ENCODE measurements at places on chromosomes 3 and 15.
A peak's percentile ranks its signal among the peaks of the same experiment; 100 is the strongest.

DNA sequence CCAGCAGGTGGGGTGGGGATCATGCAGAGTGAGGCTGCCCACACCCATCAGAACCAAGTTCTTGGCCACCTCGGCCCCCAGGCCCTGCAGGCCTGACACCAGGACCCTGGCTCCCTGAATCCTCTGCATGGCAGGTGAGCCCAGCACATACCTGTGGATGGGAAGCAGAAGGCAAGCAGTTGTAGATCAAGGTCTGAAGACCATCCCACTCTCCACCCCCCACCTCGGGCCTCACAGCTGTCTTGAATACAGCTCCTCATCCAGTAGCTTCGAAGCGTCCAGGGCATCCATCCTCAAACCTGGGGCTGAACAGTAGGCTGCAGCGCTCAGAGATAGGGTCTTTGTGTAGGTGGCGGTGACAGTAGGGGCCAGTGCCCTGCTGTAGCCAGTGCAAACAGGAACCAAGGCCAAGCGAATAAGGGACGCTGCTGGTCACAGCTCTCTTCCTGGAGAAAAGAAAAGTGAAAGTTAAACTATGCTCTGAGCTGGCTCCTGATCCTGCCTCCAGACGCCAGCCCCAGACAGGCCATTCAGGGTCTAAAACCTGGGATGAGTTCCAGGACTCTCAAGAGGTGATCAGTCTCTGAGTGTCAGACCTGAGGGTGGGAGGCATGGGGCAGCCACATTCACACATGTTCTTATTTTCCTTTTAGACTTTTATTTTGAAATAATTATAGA lies at the start of gene UBA7:
Gene UBA7 (minus strand): TSS at position 457 of the 678 bp plus-strand sequence. CDS start 166 bp downstream, at position 291.
- no peak for DNase-seq

- no peak for DNase-seq
These were observed 15.1 kb downstream of the TLNRD1 start for GRCh38 chr15:81015621-81016488.

DNA sequence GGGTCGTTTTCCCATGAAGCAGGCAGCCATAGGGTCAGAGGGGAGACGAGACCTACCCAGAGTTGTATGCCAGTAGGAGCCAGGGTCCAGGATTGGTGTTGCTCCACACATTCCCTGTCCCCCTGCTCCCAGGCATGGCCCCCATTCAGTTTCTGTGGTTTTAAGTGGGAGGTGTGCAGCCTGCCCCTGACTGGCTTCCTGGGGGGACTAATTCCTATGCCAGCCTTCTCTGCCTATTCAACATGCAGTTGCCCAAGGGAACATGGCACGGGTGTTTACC lies 126.3 kb downstream of the EEFSEC start:
- DNase-seq = no peak

DNA sequence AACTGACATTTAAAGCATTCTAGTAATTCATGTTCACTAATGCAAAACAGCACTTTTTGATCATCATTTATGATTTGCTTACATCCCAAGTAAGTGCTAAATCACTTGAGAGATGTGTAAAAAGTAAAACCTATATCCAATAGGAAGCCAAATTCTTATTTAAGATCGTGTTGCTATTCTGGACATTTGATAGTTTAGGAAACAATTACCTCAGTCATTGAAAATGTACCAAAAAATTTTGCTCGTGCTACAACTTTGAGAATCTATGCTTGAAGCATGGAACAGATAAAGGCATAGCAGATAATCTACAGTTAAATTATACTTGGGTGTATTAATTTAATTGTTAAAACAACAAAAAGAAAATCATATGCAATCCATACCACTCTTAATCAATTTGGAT lies 571.6 kb upstream of the NR2F2 start:
- no peak for DNase-seq

GRCh38 chr3:7953449-7954014 lies 548.1 kb upstream of the LMCD1 start:
- no peak for DNase-seq

DNA sequence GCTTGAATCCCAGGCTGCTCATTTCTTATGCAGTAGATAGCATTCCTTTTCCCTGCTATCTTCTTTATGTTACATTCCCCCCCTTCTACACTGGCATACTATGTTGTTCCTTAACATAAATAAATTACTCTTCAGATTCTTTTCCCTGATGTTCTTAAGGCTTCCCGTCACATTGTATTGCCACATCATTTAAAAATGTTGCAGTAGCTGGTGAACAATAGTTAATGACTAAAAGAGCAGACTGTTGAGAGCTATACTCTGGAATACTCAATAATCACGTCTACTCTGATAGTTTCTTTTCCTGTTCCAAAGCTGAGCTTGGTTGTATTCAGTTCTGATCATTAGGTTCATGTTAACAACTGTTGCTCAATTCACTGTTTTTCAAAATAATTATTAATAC lies 219.9 kb downstream of the CHST2 start:
- DNase-seq = no peak

DNA sequence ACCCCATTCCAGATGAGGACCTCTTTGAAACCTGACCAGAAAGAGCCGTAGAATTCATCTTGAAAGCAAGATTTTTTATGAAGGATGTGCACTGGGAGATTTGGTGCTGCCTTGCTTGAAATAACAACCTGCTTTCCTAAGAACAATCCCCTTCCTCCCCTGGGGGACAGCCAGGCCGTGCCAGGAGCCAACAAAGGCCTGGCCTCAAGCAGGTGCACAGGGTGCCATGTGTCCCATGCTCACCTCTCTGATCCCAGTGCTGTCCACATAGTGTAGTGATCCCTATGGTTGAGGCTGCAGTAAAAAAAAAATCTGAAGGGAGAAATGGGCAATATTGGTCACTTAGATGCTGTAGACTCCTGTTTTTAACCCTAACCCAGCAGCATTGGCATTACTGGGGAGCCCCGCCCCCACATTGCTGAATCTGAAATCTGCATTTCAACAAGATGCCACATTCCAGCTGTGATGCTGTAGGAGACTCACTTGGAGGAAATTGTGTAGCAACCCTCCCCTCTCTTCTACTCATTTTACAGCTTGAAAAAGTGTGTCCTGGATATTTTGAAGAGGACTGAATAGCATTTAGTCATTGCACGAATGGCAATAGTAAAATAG lies 171.2 kb downstream of the APBA2 start:
- DNase-seq = peak; percentile 55

DNA sequence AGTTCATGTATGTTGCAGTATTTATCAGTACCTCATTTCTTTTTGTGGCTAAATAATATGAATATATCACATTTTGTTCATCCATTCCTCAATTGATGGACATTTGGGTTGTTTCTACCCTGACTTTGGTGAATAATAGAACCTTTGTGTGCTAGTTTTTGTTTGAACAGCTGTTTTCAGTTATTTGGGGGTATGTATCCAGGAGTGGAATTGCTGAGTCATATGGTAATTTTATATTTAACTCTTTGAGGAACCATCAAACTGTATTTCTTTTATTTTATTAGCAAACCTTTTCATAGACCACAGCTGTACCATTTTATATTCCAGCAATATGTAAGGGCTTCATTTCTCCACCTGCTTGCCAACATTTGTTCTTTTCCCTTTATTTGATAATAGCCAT lies 38.4 kb upstream of the RBM5 start:
- no peak for DNase-seq

DNA sequence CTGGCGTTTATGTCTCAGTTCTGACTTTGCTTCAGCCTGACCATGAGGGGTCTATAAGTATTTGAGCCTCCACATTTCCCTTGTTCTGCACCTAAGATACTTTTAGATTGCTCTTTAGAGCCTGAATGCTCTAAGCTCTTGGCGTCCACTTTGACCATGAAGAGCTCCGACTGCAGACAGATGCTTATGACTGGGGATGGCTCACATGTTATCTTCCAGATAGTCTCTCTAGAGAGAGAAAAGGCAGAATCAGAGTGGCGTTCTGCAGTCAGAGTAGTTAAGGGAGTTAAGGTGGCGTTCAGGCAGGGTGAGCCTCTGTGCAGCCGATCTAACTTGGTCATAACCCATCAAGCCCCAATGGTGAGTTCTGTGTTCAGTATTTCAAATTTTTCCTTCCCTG lies 487.9 kb upstream of the NR2F2 start:
- no peak for DNase-seq

DNA sequence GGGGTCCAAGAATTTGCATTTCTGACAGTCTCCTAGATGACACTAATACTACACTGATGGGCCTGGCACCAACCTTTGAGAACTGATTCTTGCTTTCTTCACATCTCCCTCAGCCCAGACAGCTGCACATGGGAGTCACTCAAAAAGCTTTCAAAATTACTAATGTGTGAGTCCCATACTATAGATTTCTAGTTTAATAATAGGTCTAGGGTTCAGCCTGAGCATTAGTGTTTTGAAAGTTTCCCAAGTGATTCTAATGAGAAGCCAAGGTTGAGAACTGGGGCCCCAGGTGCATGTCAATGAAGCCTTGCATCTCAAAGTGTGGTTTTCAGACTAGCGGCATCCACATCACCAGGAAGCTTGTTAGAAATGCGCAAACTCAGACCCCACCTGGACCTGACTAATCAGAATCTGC lies 159.9 kb upstream of the CMC1 start:
- peak; percentile 15 for DNase-seq

DNA sequence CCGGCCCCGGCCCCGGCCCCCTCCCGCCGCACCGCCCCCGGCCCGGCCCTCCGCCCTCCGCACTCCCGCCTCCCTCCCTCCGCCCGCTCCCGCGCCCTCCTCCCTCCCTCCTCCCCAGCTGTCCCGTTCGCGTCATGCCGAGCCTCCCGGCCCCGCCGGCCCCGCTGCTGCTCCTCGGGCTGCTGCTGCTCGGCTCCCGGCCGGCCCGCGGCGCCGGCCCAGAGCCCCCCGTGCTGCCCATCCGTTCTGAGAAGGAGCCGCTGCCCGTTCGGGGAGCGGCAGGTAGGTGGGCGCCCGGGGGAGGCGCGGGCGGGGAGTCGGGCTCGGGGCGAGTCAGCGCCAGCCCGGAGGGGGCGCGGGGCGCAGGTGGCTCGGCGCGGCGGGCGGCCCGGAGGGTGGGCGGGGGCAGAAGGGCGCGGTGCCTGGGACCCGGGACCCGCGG lies 352 bp downstream of the CHRD start:
- peak; percentile 74 for DNase-seq

DNA sequence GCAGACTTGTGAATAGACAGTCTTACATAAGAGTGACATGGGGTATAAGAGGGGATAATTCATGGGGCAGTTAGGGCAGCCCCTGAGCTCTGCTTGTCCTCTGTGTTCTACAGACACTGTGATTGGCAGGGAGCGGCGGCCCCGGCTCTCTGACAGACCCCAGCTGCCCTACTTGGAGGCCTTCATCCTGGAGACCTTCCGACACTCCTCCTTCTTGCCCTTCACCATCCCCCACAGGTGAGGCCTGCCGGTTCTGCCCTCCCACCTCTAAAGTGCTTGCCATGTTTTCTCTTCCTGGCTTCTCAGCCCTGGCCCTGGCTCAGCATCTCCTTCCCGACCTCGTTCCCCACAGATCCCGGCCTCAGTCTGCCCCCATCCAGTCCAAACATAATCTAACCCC lies 3.4 kb downstream of the CYP1A2 start:
- DNase-seq = no peak

- no peak for DNase-seq
These were observed 136.1 kb downstream of the ADAMTS17 start for GRCh38 chr15:100205549-100206295.

GRCh38 chr3:51940648-51941462 lies 849 bp downstream of the RRP9 start:
- DNase-seq = peak; percentile 8

- no peak for DNase-seq
These were observed 32.6 kb upstream of the NR2C2 start for GRCh38 chr3:14914779-14915117.

- DNase-seq = no peak
These were observed 6.5 kb downstream of the ALAS1 start for GRCh38 chr3:52204337-52205073.

DNA sequence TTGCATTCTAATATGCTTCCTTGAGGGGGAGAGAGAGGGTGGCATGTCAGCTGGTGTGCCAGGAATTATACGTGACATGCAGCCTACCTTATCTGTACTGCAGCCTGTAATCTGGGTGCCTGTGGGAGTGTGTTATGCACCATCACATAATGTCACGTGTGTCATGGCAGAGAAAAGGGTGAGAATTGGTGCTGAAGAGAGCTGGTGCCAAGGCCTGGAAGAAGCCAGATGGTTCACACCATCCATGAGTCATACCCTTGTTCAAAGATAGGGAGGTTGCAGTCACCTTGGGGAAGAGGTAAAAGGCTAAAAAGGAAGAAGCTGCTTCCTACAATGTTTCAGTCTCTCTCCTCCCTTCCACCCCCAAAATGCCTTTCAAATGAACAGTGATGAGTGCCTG lies 5.3 kb downstream of the BRPF1 start:
- no peak for DNase-seq

- no peak for DNase-seq
These were observed 19.1 kb upstream of the GJD2 start for GRCh38 chr15:34773917-34774316.

GRCh38 chr3:102026656-102027055 lies 177.3 kb downstream of the NFKBIZ start:
- DNase-seq = no peak

- no peak for DNase-seq
These were observed 15.6 kb downstream of the HERC1 start for GRCh38 chr15:63818191-63818590.

GRCh38 chr3:51686512-51687215 lies 15.6 kb downstream of the TEX264 start:
- no peak for DNase-seq

- DNase-seq = no peak
These were observed 336.2 kb downstream of the ERC2 start for GRCh38 chr3:56131974-56132590.

GRCh38 chr15:66907826-66908743 lies 157.3 kb upstream of the SMAD3 start:
- DNase-seq = no peak

GRCh38 chr3:45055032-45055410 lies 28.9 kb downstream of the CLEC3B start:
- no peak for DNase-seq

DNA sequence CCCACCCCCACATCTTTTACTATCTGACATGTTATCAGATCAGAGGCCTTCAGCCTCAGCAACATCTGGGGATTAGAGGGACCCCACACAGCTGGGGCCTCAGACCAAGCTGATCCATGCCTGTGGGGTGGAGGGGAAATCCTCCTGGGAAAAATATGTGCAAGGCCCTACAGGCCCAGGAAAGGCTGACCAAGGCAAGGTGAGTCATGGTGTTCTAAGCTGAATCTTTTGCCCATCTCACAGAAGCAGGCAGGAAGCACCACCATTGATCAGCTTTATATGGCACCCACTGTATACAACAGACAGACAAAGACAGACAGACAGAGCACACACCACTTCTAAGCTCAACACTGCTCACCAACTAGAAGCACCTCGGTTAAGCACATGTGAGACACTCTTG lies 12.4 kb upstream of the PARP6 start:
- DNase-seq = no peak

All from WTC11 (cell line).